ENCODE measurements at places on chromosomes 12 and 14.

DNA sequence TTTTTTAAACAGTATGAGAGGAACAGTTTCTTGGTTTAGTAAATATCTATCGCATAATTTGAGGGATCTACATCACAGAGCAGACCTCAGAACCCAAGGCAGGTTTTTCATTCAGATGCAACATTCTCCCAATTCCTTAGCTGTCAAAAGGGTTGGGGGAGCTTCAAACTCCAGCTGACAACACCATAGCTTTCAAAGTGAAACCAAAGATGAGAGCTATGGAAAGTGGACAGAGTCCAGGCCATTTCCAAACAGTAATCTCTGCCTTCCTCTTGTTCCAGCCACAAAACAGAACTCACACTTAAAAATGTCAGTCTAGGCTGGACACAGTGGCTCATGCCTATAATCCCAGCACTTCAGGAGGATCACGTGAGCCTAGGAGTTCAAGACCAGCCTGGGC lies 87.8 kb downstream of the SPRING1 start:
- no peak for DNase-seq

GRCh38 chr14:76500480-76500879 lies 124.5 kb downstream of the ESRRB start:
- no peak for DNase-seq

- no peak for DNase-seq
Measured at GRCh38 chr12:98418357-98419075, 96.9 kb upstream of the TMPO start.

- no peak for DNase-seq
Measured at GRCh38 chr14:68551045-68551683, 241.7 kb downstream of the ZFP36L1 start.

GRCh38 chr14:29370024-29370423 lies 557.6 kb downstream of the PRKD1 start:
- no peak for DNase-seq

DNA sequence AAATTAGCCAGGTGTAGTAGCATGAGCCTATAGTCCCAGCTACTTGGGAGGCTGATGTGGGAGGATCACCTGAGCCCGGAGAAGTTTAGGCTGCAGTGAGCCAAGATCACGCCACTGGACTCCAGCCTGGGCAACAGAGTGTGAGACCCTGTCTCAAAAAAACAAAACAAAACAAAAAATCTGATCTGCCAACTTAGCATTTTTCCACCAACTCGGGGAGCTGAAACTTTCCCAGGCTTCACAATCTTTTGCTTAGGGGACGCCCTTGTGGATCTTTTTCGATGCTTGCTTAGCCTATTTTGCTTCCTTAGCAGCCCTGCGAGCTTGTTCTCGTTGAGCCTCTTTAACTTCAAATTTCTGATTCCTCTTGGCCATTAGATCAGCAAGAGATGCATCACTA lies 13.8 kb downstream of the CCDC177 start:
- no peak for DNase-seq

GRCh38 chr14:50823051-50823761 lies 7.8 kb downstream of the NIN start:
- no peak for DNase-seq
